ENCODE measurements at places on chromosomes 3 and 15.

GRCh38 chr15:30903497-30904187 is at the start of gene FAN1:
FAN1 (plus strand) TSS chr15:30903915; CDS start chr15:30904664, 749 bp downstream.
- DNase-seq: peak; percentile 76

DNA sequence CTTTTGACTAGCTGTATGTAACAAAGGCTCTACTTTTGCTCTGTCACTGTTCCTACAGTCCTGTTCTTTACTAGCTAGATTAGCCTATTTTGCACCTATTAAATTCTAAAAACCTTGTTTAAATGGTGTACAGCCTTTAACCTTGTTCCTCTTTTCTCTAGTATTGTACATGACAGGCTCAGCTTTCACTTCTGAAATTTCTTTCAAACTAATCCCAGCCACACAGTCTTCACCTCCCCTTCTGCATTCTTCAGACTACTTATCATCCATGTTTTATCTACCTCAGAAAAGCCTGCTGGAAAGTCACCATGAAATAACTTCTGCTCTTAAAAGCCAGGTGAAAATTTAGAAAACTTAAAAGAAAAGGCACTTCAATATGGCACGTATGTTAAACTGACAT is 122.4 kb downstream of the NECTIN3 start:
- DNase-seq: no peak

DNA sequence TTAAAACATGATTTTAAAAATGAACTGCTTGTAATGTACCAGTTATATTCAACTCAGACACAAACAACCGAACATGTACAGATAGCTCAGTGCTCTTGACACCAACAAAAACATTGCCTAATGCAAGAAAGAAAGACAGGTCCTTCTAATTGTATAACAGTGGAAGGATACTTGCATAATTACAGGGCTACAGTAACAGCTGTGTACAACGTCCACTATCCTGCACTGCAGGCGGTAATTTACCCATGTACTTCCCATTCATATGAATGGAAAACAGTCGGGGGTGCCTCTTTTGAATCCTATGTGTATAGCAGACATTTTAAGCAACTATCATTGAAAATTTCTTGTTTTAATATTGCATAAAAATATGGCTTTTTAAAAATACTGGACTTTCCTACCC is 41.1 kb upstream of the PLSCR5 start:
- DNase-seq: no peak

- DNase-seq: no peak
These were observed 143.8 kb downstream of the PEAK1 start for GRCh38 chr15:77276096-77276495.

- DNase-seq: no peak
These were observed 660.9 kb upstream of the NAALADL2 start for GRCh38 chr3:174198199-174198598.

DNA sequence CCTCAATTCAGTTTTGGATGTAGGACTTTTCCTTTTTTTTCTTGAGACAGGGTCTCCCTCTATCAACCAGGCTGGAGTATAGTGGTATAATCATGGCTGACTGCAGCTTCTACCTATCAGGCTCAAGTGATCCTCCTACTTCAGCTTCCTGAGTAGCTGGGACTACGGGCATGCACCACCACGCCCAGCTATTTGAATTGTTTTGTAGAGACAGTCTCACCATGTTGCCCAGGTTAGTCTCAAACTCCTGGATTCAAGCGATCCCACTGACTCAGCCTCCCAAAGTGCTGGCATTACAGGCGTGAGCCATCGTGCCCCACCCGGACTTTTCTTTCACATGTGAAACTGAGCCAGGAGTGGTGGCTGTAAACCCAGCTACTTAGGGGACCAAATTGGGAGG is 3.5 kb downstream of the RNU5B-1 start:
- no peak for DNase-seq

- no peak for DNase-seq
These were observed 760.3 kb downstream of the FHIT start for GRCh38 chr3:60490992-60491391.

DNA sequence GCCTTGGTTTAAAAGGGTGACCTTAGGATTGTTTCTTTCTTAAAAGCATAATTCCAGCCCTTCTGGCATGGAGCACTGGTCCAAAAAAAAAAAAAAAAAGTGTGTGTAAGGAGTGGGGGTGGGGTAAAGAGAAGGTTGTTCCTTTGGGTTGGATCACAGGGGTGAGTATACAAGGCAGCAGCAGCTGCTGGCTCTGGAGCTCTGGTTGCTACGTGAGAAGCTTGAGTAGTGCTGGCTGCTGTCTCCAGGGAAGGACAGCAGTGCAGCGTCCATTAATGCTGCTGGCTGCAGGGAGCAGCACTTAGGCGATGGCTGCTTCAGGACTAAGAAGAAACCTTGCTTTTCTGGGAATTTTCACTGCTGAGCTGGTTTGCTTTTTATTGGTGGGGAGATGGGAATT is 2.3 kb downstream of the SETD5 start:
- no peak for DNase-seq

- no peak for DNase-seq
These were observed 323.3 kb upstream of the TLE3 start for GRCh38 chr15:70420948-70421482.

- peak; percentile 95 for DNase-seq
These were observed at the start of gene PLS1 for GRCh38 chr3:142595951-142596725. PLS1 (plus strand) TSS chr3:142596393; CDS start chr3:142664238, 67,845 bp downstream.

DNA sequence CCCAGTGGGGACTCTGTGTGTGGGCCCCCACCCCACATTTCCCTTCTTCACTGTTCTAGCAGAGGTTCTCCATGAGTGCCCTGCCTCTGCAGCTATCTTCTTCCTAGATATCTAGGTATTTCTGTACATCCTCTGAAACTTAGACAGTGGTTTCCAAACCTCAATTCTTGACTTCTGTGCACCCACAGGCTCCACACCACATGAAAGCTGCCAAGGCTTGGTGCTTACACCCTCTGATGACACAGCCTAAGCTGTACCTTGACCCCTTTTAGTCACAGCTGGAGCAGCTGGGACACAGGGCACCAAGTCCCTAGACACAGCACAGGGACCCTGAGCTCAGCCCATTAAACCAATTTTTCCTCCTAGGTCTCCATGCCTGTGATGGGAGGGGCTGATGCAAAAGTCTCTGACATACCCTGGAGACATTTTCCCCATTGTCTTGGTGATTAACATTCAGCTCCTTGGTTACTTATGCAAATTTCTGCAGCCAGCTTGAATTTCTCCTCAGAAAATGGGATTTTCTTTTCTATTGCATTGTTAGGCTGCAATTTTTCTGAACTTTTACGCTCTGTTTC is 304.5 kb downstream of the OTOL1 start:
- no peak for DNase-seq

- no peak for DNase-seq
These were observed 169.9 kb downstream of the AKAP13 start for GRCh38 chr15:85550283-85550682.

DNA sequence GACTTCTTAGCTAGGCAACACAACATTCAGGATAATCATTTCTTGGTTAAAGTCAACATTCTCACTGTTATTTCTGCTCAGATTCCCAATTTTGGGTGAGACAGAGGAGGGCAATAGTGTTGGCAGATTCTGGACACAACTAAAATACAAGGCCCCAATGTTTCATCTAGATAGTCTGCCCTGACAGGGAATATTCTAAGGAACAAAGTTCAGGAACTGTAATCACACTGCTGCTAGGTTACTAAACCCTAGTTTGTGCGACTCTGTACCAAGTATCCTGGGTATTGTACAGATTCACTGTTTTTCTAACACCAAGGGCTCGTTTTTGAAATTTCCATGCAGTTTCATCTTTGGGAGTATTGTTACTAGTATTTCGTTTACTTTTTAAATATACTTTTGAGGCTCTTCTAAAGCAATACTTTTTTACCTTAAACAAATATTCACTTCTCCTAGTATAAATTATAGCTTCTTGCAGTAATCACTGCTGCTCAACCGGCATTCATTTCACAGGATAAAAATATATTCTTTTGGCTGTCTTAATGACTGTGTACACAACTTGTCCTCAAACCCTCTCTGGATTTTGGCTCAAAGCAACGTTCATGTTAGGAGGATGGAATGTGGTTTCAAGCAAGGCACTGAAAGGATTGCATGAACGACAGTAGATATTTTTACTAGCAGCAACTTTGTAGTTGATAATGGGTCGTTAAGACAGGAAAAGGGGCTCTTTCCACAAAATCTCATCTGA is 167.4 kb downstream of the ADAMTS17 start:
- DNase-seq: no peak
